ENCODE measurements at places on chromosomes 5 and 9. TPM values are rescaled to one million over a fixed set of nuclear protein-coding genes. Genes with fewer than 3 reads are reported as not detected.

Gene CD14
- 2.6 TPM for polyA plus RNA-seq

Gene PSAT1
- polyA plus RNA-seq = 0.67 TPM

Gene MSX2
- not detected for polyA plus RNA-seq

Gene GARNL3
- polyA plus RNA-seq = 0.73 TPM

Gene IQGAP2
- 6.0 TPM for polyA plus RNA-seq

Gene SPINK6
- polyA plus RNA-seq = not detected

Gene FBLL1
- not detected for polyA plus RNA-seq

Gene DMGDH
- 2.4 TPM for polyA plus RNA-seq

Gene TAF11L5
- polyA plus RNA-seq = not detected

Gene FOXI1
- polyA plus RNA-seq = not detected

Gene ANKRD55
- not detected for polyA plus RNA-seq

Data from naive B cell (primary cell).